HEK293T (cell line): ENCODE measurements at places on chromosomes 1 and 21.

DNA sequence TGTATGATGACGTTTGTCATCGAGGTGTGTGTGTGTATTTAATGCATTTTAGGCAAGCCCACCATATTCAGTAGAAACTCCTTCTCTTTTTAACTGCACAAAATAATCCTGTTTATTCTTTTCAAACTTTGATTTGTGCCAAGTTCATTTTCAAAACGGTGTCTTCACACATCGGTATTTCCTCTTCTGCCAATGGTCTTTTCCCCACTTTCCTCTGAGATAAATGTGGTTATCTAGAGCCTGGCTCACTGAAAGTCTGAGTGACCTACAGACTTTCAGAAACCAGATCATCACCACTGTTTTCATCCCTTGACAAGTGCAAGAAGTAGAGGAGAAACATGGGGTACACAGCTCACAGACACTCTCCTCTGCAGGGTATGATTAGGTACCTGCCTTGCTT, 69.4 kb downstream of the GPATCH2 start:
- no peak for DNase-seq

DNA sequence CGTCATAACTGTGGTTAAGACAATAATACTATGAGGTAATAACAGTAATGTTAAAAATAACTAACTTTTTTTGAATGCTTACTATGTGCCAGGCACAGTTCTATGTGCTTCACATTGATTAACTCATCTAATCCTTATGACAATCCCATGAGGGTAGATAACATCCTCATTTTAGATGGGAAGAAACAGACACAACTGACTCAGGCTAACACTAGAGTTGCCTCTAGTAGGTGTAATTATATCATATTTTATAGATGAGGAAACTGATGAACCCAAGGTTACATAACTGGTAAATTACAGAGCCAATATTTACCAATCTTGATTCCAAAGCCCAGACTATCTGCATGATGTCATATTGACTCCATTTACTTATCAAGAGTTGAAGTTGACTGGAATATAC, 23.5 kb downstream of the SERPINC1 start:
- DNase-seq, result no peak

- DNase-seq, result no peak
Observed at GRCh38 chr1:228403231-228403631, 3.4 kb downstream of the TRIM11 start.

DNA sequence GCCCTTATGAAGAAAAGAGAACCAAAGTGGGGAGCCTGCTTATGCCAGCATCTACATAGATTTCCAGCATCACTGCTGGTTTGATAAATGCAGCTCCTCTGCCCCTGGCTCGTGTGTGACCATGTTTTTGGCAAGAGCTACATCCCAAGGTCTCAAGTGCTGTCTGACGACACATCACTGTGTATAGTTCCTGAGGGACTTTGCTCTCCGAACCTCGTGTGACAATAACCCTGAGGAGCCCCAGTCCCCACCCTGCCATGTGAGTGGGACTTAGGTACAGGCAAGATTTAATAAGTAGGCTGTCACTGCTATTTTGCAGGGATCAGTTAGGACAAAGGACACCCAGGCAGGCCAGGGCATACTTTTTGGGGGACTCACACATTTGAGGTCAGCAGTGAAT, 28.8 kb upstream of the RERE start:
- no peak for DNase-seq
